ENCODE measurements at places on chromosomes 2 and 18. TPM values are rescaled to one million over a fixed set of nuclear protein-coding genes. Genes with fewer than 3 reads are reported as not detected.

DNA sequence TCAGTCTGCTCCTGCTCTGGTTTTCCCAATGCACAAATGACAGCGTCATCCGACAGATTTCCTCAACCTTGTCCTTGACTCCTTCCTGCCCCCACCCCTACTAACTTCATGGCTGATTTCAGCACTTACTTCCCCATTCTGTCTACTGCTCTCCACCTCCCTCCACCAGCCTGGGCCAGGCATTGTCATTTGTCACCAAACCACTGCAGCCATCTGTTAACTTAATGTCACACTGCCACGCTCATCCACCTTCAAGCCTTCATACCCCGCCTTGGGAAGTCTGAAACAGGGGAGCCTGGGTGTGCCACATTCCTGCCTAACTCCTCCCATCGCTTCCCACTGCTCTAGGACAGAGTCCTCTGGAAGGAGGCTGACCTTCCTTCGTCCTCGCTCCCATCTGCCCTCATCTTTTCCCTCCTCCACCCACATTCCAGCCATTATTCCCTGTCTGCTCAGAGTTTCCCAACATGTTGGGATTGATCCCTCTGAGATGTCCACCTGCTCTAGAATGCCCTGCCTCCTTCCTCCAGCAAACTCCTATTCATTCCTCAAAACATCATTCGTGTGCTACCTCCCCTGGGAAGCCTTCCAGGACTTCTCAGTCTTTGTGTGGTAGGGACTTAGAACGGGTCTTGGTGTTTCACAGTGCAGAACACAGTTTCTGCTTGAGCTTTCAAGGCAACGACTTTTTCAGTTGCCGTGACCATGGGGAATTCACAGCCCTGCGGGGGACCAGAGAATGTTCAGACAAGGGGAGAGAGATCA lies 42.2 kb upstream of the SMAD7 start:
- no peak for DNase-seq

GRCh38 chr2:231287696-231288095 lies 89.3 kb downstream of the ARMC9 start:
- DNase-seq: no peak

Gene RTP5
- total RNA-seq: not detected

GRCh38 chr18:59823596-59824195 lies 76.1 kb upstream of the PMAIP1 start:
- DNase-seq: peak; percentile 91

Gene NT5DC4
- not detected for total RNA-seq

DNA sequence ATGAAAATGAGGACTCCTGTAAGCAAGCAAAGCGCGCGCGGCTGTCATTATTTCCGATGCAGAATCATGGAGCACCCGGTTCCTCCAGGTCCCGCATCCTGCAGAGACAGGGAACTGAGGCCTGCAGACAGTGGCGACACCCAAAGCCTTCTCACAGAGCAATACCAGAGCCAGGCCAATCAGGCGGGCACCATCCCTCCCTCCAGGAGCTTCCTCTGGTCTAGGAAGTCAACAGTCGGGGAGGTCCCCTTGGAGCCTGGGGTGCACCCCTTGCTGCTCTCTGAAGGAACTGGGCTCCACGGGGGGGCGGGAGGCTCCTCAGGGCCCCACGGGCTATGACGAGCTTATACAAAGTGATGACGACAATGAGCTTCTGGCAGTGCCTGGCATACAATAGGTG lies 60.3 kb upstream of the HPCAL1 start:
- DNase-seq: no peak

DNA sequence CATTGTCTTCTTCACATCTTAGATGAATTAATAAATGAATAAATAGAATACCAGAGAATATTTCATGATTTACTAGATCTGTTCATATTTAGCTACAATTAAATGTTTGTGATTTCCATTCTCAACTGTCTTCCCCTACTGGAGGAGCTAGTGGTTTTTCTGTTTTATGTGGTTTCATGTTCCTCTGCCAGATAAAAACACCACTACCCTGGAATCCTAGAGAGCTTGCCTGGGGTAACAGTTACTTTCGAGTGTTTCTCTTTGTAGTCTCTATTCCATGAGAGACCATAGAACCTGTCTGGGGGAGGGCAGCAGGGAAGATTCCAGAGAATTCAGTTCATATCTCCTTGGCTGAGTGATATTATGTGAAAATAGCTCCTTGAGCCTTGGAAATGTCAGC lies 349.2 kb downstream of the INSIG2 start:
- DNase-seq: no peak

- no peak for DNase-seq
Measured at GRCh38 chr18:40686836-40687235, 1268.2 kb upstream of the PIK3C3 start.

DNA sequence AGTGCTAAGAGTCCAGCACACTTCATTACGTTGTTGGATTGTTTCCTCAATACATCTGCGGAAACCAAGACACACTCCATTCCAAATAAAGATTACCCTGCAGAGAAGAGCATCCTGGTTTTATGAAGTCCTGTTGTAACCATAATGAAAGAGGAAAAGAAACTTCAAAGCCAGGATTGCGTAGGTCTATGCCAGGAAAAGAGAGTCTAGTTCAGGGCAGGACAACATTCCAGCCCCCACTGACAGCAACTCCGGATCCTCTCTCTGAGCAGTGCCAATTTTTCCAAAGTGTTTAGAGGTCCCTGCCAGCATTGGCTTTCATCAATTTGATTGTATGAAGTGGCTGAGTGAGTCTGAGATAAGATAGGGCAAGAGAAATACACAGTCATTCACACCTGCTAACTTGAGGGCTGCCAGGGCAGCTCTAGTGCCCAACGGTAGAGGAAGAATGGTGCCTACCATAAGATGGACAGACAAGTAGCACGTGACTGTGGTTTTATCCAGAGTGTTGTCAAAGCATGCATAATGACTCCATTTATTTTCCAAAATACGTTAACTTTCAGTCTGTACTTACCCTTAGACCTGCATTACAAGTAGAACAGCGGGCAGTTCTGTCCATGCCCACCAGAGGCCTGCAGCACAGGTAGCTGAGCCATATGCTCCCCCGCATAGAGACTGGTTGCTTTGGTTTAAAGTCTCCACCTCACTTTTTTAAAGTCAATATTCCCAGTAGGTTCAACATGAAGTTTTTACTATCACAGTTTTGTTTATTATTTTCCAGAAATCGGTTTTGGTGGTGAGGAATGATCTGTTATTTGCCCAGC lies 23.7 kb downstream of the PIEZO2 start:
- no peak for DNase-seq

Gene GULP1
- 42.7 TPM for total RNA-seq

Gene PDK1
- 5.6 TPM for total RNA-seq

Gene FOXD4L1
- total RNA-seq: 0.16 TPM

- no peak for DNase-seq
Measured at GRCh38 chr2:208179028-208179609, 10.7 kb downstream of the C2orf80 start.

Gene PDE1A
- 34.9 TPM for total RNA-seq

Gene ANTXR1
- 31.5 TPM for total RNA-seq

GRCh38 chr18:7950380-7951136 lies 383.4 kb downstream of the PTPRM start:
- DNase-seq: peak; percentile 39

Gene DNAJB2
- total RNA-seq: 41.7 TPM

DNA sequence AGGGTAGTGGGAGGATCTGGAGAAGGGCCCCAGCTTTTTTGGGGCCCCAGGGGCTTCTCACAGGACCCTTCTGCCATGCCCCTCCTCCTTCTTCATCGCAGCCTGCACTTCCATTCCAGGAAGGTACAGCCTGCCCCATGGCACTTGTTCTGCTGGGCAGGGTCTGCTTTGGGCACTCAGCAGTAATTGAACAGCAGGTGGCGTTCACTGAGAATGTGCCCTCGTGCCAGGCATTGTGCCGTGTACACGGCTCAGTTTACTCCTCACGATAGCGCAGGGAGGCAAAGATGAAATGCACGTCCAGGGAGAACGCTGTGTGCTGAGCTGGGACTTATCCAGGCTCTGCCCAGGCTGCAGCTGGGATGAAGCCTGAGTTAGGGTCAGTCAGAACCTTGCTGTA lies 54.8 kb upstream of the ASB18 start:
- no peak for DNase-seq

Gene IL36G
- total RNA-seq: not detected

GRCh38 chr2:42819160-42819559 lies 26.8 kb upstream of the HAAO start:
- no peak for DNase-seq

GRCh38 chr2:128195435-128195984 lies 104.5 kb downstream of the UGGT1 start:
- no peak for DNase-seq

- DNase-seq: no peak
Measured at GRCh38 chr18:33696332-33697162, 118.5 kb downstream of the ASXL3 start.

Gene ANKRD62
- total RNA-seq: not detected

DNA sequence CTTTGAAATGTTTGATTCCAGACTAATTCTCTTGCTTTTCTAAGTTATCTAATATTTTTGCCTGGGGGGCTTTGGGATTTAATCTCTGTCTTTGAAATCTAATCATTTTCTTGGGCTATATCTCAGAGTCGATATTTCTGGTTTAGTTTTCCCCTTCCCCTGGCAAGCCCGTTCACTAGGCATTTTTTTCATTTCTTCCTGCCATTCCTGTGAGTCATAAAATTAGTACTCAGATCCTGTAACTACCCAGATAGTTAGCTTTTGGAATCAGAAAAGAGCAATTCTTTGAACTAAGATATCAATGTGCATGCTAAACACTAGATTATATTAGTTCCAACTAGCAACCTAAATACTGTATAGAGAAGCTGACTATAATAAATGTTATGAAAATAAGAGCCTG lies 29.4 kb upstream of the RNF149 start:
- DNase-seq: peak; percentile 32

DNA sequence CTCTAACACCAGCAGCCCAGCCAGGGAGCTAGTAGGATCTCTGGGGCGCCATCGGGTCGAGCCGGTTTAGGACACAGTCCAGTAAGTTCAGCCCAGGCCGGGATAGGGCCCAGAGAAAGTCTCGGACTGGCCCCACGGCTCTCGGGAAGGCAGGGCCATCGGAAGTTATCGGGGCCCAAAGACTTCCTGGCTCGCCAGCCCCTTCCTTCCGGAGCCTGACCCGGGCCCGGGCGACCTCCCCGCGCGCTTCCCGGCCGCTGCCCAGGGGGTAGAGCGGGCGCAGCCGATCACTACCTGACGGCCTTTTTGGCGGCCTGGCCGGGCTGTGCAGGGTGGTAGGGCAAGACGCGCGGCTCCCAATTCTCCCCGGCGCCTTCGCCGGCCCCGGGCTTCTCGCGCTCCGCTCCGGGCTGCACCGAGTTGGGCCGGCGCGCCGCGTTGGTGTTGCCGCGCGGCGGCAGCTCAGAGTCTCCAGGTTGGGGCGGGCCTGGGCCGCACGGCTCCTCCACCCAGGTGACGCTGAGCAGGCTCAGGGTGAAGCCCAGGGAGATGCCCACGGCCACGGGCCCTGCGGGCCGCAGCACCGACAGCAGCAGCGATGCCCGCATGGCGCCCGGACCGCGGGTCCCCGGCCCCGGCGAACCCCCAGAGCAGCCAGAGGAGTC lies 546 bp downstream of the CHPF start:
- DNase-seq: peak; percentile 25
